H9 (cell line): ENCODE measurements at places on chromosomes 1 and 21.

DNA sequence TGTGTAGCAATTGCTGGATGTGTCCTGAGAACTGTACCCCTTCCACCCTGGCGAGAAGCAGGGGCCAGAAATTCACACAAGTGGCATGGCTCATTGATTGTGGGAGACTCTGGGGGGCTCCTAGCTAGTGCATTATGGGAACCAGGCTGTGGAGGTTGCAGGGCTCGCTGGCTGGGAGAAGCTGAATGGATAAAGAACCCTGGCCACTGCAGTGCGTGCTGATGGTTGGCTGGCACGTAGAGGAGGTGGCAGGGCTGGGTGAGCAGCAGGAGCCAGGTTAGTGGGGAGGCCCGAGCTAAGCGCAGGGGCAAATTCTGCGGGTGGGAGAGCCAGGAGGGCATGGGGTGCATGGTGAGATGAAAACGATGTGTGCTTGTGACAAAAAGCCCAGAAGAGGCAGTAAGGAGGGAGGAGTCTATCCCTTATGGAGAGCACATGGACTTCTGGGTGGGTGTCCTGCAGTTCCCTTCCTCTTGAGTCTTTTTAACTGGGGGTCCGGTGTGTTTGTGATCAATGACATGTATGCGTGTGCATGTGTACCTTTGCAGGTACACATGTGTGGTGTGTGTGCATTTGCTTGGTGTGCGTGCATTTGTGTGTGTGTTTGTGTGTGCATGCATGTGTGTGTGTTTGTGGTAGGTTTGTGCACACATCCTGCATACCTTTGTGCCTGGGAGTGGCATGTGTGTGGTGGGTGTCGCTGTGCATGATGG lies 3.6 kb downstream of the GUK1 start:
- no peak for DNase-seq

- DNase-seq: no peak
These were observed 15.3 kb downstream of the TSSK3 start for GRCh38 chr1:32377541-32378220.

- DNase-seq: no peak
These were observed 796.9 kb downstream of the ADGRL2 start for GRCh38 chr1:82597649-82598048.

- DNase-seq: peak; percentile 95
These were observed at the start of gene TUFT1 for GRCh38 chr1:151540021-151540981. TSS of gene TUFT1 (plus strand) at chr1:151540309. CDS start at chr1:151540367, 58 bp downstream.

- no peak for DNase-seq
These were observed 3.2 kb downstream of the ASPM start for GRCh38 chr1:197143276-197143675.

GRCh38 chr21:45060089-45060488 lies 14.3 kb upstream of the ADARB1 start:
- peak; percentile 14 for DNase-seq

- no peak for DNase-seq
These were observed 19.4 kb upstream of the UBE2U start for GRCh38 chr1:64184003-64184440.

DNA sequence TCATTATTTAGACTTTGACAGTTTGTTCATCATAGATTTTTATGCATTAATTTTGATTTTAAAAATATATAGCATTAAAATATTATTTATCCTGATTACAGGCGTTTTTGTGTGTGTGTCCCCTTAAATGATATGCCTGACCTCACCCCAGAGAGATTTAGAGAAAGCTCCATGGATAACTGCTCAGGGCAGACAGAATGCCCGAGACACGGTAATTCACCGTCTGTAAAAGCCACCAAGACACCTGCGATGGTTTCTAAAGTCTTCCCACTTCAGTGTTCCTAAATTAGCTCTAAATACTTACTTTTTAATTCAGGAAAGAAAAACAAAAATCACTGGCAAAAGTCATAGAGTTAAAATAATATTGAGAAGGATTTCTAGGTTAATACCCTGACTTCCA lies 350.6 kb upstream of the RUNX1 start:
- DNase-seq: no peak

- no peak for DNase-seq
These were observed 76.2 kb upstream of the PGBD5 start for GRCh38 chr1:230502306-230502705.

- DNase-seq: no peak
These were observed 51.2 kb downstream of the WLS start for GRCh38 chr1:68181165-68181556.

DNA sequence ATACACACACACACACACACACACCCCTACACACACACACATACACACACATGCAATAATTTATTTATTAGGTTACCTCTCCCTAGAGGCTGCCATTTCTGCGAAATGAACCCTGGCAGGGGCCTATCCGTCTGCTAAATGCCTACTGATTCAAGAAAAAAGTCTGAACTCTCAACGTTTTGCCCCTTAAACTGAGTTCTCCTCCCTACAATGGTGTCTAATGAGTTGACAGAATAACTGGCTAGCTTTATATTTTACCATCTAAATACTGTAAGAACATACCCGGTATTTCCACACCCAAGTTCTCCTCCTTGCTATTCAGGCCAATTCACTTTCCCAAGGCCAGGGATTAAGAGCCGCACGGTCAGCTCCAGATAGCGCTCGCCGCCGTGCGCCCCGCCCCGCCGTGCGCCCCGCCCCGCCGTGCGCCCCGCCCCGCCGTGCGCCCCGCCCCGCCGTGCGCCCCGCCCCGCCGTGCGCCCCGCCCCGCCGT lies 339 bp upstream of the RNPC3 start:
- DNase-seq: peak; percentile 37
